Left kidney (tissue), 8 donors: ENCODE measurements at places on chromosomes 5 and 9. TPM values are rescaled to one million over a fixed set of nuclear protein-coding genes. Genes with fewer than 3 reads are reported as not detected.

DNA sequence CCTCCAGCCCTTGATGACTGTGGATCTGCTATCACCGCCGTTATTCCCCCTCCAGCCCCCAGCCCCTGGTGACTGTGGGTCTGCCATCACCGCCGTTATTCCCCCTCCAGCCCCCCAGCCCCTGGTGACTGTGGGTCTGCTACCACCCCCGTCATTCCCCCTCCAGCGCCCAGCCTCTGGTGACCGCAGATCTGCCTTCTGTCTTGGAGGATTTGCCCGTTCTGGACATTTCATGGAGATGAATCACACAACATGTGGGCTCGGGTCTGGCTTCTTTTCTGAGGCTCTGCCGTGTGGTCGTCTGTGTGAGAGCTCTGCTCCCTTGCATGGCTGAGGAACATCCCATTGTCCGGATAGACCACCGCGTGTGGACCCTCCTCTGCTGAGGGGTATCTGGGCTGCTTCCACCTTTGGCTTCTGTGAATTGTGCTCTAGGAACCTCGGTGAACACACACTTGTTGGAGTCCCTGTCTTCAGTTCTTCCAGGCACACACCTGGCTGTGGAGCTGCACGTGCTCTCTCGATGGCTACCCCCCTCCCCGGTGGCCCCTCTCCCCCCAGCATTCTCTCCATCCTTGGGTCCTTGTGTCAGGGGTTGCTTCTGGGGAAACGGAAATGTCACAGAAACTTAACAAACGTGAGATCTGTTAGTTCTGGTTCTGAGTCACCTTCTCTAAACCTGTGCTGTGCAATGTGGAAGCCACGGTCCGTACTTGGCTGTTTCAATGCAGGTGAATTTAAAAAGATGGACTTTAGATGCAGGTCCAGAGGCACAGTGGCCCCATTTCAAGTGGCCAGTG lies 105.3 kb upstream of the COL5A1 start:
- no peak for DNase-seq

- DNase-seq, result no peak
Measured at GRCh38 chr9:21923694-21924093, 70.5 kb downstream of the CDKN2A start.

Gene F2R
- 59.9 TPM for polyA plus RNA-seq

Gene IFNW1
- not detected for polyA plus RNA-seq

Gene TMEM232
- polyA plus RNA-seq, result 7.3 TPM
